ENCODE measurements at places on chromosomes 4 and X. TPM values are rescaled to one million over a fixed set of nuclear protein-coding genes. Genes with fewer than 3 reads are reported as not detected.
A peak's percentile ranks its signal among the peaks of the same experiment; 100 is the strongest.

DNA sequence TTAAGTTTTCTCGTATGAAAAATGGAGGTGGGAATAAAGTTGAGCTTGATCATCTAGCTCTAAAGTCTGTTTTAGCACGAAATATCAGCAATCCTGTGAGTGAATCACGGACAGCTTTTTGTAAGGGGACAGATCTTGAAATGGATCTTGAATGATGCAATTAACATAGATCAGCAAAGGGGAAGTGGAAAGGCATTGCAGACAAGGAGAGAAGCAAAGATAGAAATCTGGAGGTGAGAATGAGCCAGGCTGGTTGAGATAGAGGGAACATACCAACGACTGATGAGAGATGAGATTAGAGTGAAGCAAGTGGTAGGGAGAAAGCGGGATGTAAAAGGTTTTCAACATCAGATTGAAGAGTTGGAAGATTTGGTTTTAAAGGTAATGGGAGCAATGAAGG, 4.6 kb upstream of the DGKK start:
- no peak for DNase-seq

- DNase-seq = no peak
These were observed 9.1 kb downstream of the GRPEL1 start for GRCh38 chr4:7058792-7059191.

GRCh38 chrX:53188763-53189162, 36.2 kb downstream of the KDM5C start:
- DNase-seq = no peak

The ZAR1 gene
- total RNA-seq = not detected

The DRP2 gene
- total RNA-seq = 94.5 TPM

The KIAA0232 gene
- 43.5 TPM for total RNA-seq

DNA sequence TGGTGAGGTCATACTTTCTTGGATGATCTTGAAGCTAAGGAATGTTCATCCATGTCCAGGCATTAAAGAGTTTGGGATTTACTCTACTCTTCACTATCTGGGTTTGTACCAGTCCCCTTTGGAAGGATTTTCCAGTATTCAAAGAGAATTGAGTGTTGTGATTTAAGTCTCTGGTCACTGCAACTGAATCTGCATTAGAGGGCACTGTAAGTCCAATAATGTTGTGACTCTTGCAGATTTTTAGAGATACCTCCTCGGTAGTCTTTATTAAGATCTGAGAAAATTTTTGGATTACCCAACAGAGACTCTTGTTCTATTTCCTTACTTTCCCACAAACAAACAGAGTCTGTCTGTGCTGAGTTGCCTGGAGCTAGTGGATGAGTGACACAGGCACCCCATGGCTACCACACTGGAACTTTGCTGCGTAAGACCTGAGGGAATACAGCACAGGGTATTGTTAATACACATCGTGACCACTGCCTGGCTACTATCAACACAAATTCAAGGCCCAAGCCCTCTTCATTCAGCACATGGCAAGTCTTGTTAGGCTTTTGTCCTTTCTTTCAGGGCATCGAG, 357.1 kb upstream of the KLHL4 start:
- DNase-seq = no peak

The CENPE gene
- 6.1 TPM for total RNA-seq

- DNase-seq = peak; percentile 17
These were observed 23.7 kb upstream of the UNC5C start for GRCh38 chr4:95572304-95572991.

DNA sequence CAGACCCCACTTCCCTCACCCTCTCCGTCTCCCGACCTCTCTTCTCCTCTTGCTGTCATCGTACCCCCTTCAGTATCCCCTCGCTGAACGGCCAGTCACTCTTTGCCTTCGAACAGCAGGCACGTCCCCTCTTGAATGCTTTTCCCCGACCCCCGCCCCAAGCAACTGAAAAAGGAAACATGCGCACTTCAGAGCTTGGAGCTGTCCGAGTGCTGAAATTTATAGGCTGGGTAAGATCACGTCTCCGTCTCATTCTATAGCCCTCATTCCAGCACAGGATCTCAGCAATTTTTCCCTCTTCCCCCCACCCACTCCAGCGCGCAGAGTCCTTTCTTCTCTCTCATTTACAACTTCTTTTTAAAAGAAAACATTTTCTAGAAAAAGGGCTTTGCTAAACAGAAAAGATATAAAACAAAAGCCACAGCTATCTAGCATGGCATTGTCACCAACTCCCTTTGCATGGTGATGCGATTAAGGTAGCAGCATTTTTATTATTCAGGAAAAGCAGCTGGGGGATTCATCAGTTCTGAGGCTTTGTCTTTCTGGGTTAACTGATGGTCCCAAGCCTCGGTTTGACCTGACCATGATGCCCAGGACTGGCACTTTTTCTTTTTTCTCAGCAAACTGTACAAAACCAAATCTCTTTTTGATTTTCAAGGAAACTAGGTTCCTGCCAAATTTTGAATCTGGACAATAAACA, at the start of gene GLRA2:
TSS of gene GLRA2 (plus strand) at position 247 of the 700 bp plus-strand sequence. CDS start 522 bp downstream, outside the sequence.
- DNase-seq = no peak

GRCh38 chrX:1649621-1650020, 34.8 kb downstream of the ASMT start:
- DNase-seq = no peak

GRCh38 chr4:144738649-144739048, 92.7 kb downstream of the HHIP start:
- DNase-seq = no peak

Data from tibial nerve (tissue), 4 donors.